ENCODE measurements at places on chromosomes 5 and 9.
A peak's percentile ranks its signal among the peaks of the same experiment; 100 is the strongest.

DNA sequence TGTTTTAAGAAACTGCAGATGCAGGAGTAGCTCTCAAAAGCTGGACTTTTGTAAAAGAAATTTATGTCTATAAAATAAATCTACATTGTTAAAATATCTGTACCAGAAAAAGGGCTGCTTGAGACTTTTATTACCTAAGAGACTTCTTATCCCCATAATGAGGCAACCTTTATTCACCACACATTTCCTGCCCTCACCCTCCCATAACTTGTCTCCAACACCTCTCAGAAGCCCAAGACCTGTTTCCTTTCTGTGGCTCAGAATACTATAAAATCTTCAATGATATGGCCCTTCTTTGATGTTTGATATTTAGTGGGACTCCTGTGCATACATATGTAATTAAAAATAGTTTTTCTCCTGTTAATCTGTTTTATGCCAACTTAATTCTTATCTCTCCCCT lies 141.5 kb upstream of the FER start:
- no peak for DNase-seq

- no peak for DNase-seq
Observed at GRCh38 chr5:68744206-68744605, 349.6 kb upstream of the SLC30A5 start.

- no peak for DNase-seq
Observed at GRCh38 chr5:31605920-31606319, 33.0 kb upstream of the PDZD2 start.

DNA sequence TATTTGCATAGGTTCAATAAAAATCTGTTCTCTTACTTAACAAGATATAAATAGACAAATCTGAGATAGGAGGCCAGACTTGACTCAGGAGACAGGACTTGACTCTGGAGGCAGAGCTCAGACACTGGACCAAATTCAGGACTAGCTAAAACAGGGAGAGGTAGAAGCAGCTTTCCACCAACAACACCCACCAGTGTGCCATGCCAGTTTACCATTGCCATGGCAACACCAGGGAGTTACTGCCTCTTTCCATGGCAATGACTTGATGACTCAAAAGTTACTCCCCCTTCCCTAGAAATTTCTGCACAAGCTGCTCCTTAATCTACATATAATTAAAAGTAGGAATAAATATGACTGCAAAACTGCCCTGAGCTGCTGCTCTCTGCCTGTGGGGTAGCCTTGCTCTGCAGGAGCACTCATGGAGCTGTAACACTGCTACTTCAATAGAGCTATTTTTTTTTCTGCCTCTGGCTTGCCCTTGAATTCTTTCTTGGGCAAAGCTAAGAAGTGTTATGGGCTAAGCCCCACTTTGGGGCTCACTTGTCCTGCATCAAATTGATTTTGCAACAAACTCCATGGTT lies 473.0 kb downstream of the PLK2 start:
- DNase-seq: no peak

- DNase-seq: no peak
Observed at GRCh38 chr9:3346549-3346948, 179.3 kb downstream of the RFX3 start.

GRCh38 chr9:135714242-135715055 lies 12.5 kb downstream of the KCNT1 start:
- no peak for DNase-seq

GRCh38 chr5:65055938-65056337 lies 287.2 kb downstream of the CWC27 start:
- no peak for DNase-seq

- no peak for DNase-seq
Observed at GRCh38 chr5:149421834-149422233, 42.7 kb upstream of the IL17B start.

- DNase-seq: peak; percentile 5
Observed at GRCh38 chr5:87120518-87121303, 147.0 kb upstream of the RASA1 start.

- peak; percentile 26 for DNase-seq
Observed at GRCh38 chr9:83166372-83166771, 103.4 kb upstream of the RASEF start.

DNA sequence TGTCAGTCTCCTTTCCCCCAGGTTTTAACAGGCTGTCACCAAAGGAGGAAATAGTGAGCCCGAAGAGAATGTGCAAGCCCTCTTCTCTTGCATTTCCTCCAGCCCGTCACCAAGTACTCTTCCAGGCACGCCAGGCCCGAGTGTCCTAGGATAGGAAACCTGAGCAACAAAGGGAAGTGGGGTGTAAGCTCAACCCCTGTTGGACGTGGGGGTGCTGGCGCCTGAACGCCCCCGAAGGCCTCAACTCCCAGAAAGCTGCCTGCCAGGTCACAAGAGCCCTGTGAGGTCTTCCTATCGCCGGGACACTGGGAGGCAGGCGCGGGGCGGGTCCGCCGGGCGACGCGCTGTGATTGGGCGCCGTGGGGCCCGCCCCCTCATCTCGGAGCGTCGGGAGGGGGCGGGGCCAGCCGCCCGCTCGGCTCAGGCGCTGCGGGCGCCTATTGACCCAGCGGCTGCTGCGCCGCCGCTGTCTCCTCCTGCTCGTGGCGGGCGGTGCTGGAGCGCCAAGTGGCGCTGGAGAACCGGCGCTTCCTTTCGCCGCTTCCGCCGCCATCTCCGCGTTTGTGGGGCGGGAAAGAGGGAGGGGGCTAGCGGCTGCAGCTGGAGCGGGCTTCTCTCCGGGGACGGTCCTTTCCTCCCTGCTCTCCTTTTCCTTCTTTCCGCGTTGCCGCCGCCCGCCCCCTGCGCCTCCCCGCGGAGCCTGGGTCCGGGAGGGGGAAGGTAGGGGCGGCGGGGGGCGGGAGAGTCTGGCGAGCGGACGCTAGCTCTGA lies 572 bp upstream of the MAN2A1 start:
- DNase-seq: peak; percentile 85

DNA sequence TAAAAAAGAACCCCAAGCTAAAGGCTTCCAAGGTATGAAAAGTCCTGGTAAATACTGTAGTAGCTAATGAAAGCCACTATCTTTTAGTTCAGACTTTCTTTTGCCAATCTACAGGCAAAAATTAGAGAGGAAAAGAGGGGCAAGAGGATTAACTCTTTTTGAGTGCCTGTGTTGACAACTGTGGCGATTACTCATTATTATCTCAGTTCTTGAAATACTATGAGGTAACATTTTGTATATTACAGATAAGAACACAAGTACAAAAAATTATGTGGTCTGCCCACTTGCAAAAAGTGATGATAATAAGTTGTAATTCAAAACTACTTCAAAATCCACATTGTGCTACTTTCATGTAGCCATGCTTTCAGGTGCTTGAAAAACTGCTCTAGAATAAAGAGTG lies 144.0 kb downstream of the DTWD2 start:
- DNase-seq: no peak

DNA sequence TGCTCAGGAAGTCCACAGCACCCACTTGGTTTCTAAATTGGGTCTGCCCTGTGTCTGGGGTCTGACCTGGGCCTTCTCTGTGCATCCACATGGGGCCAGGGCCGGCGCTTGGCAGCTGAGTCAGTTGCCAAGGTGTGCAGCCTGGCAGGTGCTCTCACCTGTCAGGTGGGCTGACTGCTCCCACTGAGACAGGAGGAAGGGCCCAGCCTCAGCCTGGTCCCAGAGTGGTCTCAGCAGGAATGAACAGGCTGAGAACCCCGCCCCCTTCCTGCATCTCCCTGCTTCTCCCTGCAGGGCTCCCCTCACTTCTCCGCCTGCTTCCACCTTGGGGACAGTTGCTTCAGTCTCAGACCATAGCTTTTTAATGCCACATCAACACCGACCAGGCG lies 60.5 kb downstream of the BARX1 start:
- DNase-seq: peak; percentile 43

DNA sequence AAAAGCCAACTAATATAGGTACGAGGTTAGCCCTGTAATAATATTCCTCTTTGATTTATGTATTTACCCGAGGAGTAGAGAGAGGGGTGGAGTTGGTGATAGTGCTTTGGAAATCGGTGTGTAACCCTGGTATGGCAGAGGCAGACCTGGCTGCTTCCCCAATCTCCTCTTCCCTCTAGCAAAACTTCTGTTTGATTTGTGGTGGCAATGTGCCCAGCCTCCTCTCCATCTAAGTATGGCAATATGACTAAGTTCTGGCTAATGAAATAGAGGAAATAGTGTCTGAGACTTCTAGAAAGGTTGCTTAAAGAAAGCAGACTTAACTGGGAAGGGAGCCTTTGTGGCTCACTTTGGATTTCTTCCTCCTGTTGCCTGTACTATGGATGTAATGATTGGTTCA lies 491.1 kb downstream of the ENC1 start:
- DNase-seq: no peak

DNA sequence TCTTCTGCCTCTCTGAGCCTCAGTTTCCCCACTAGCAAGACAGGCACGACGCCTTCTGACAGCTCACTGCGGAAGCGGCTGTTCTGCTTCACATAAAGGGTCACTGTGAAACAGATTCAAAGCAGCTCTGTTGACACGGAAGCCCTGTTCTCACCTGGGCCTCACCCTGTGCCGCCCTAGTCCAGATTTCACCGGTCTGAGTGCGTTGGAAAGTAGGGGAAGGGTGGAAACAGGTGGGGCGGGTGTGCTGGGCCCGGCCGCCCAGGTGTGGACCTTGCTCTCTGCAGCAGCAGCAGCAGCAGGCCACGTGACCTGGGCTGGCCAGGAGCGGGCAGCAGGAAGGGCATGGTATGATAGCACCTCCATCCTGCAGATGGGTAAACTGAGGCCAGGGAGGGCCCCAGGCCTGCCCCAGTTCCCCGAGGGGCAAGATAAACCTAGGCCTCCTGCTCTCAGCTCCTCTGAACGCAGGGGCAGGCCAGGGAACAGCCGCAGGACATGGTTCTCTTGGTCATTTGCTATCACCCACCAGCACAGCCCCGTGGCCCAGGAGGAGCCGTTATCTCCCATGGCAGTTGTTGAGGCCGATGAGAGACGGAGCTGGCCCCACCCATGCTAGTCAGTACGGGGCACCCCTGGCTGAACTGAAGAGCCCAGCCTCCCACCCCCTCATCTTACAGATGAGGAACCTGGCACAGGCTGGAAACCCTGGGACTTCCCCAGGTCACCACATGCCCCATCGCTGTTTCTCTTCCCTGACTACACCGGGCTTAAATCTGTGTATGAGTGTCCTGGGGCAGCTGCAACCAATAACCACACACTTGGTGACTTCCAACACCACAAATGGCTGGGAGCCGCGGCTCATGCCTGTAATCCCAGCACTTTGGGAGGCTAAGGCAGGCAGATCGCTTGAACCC lies 12.1 kb downstream of the PTGES2 start:
- DNase-seq: no peak

DNA sequence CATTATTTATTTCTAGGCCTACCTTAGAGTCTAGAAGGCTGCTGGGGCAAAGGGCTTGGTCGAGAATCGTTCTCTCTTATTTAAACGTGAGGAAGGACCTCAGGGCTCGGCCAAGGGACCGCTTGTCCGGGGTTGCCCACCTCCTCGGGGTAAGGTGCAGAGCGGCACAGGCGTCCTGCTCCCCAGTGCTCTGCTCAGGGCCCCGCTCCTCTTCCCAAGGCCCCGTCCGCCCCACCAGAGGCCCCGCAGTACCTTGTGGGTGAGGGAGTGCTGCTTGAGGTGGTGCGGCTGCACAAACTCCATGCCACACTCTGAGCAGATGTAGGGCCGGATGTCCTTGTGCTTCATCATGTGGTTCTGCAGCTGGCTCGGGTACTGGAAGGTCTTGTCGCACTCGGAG lies 47.3 kb downstream of the ZNF366 start:
- DNase-seq: no peak

GRCh38 chr5:35954175-35954574 lies 15.8 kb upstream of the CAPSL start:
- DNase-seq: no peak

GRCh38 chr5:14332746-14333145 lies 189.6 kb downstream of the TRIO start:
- no peak for DNase-seq

DNA sequence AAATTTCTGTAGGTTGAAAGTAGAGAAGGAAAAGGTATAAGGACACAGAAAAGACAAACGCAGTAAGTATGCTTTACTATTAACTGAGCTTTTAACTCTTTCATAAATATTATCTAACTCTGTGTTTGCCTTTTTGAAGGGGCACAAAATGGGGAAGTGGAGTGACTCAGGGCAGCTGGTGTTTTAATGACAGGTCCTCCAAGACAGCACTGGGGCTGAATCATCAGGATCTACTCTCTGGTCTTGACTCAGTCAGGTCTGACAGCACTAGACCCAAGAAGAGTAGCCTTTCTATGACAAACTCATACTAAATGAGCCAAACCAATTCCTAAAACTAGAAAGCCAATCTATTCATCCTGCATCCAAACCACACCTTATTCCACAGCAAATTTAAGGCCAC lies 102.2 kb downstream of the APTX start:
- no peak for DNase-seq

DNA sequence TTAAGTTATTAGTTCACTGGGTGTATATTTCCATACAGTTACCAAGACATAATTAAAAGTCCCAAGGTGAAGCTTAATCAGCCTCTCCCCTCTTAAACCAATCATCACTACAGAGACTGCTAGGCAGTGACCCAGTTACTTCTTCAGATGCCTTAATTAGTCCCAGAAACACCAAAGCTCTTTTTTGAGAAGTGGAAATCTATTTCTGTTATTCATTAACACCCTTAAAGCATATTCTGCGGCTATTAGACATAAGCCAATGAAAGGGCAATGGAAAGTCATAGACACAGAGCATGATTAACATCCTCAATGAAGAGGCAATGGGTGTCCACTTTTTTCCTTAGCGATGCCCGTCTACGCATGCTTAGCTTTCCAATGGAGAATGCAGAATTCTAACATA lies 48.3 kb upstream of the DNAH5 start:
- DNase-seq: no peak

GRCh38 chr5:175816348-175816747 lies 55.0 kb upstream of the CPLX2 start:
- DNase-seq: no peak

DNA sequence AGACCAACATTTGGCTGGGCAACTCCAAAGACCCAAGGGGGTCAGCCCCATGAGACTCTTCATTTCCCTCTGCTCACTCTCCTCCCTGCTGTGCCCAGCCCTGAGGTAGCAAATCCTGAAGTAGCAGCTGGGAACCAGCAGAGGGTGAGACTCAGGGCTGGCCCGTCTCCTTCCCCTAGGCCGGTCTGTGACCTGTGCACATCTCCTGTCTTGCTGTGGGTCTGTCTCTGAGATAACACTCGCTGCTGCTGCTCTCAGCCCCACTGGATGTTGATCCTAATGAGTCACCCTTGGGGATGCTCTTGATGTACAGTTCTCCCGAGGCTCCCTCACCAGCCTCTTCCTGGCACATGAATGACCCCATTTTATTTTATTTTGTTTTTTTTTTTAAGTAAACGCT lies 7.3 kb upstream of the OR2V1 start:
- DNase-seq: no peak

DNA sequence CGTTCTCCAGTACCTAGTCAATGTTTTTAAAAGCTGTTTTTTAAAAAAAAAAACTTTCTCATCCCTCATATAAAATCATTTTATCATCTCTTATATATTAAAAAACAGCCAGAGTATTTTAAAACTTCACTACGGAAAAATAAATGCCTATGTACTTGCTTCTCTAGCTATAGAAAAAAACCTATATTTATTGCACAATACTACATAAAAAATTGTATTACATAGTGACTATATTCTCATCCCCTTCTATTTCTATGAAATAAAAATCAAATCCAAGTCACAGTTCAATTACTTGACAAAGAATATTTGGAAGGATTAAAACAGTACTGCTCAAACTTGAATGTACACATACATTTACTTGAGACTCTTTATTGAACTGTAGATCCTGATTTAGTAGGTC lies 56.7 kb downstream of the RICTOR start:
- DNase-seq: no peak

All from NCI-H1417 (cell line).